Adrenal gland (tissue), 19 donors: ENCODE measurements at places on chromosomes 3 and 15.

- H3K27ac ChIP-seq, result no peak overlapping the region
- H3K4me3 ChIP-seq, result no peak overlapping the region
- H3K36me3 ChIP-seq, result no peaks in the 10 kb centered on the region
- peaks cover 4% of the 10 kb centered on the region for H3K27me3 ChIP-seq
Observed at GRCh38 chr15:43239732-43240491, 19.1 kb upstream of the EPB42 start.

DNA sequence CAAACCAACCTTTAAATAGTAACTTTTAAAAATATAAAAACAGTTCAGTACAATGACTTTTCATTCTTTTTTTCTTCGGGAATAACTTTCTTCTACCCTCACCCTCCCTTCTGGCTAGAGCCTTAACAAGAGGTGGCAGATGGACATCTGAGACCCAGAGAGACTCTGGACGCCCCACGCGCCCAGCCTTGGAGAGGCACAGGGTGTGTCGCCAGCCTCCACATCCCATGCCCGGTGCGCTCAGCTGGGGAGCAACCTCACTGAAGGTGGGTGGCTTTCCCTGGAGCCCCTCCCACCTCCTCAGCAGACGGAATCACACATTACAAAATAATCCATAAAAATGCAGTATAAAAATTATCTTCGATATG lies 49.5 kb downstream of the TLE3 start:
- H3K4me1 ChIP-seq, result no peaks in the 10 kb centered on the region
- H3K27me3 ChIP-seq, result no peaks in the 10 kb centered on the region
- H3K4me3 ChIP-seq, result no peak overlapping the region
- no peaks in the 10 kb centered on the region for H3K36me3 ChIP-seq

GRCh38 chr3:78995087-78995486 lies 772.7 kb downstream of the ROBO1 start:
- DNase-seq, result no peak
- H3K27me3 ChIP-seq, result no peaks in the 10 kb centered on the region
- H3K27ac ChIP-seq, result no peak overlapping the region
- no peaks in the 10 kb centered on the region for H3K4me1 ChIP-seq
- no peak overlapping the region for H3K4me3 ChIP-seq

- no peak overlapping the region for H3K27ac ChIP-seq
- no peaks in the 10 kb centered on the region for H3K36me3 ChIP-seq
- H3K27me3 ChIP-seq, result peaks cover 17% of the 10 kb centered on the region
- H3K4me1 ChIP-seq, result no peaks in the 10 kb centered on the region
- no peak overlapping the region for H3K4me3 ChIP-seq
Observed at GRCh38 chr15:84079885-84080777, 155.4 kb upstream of the GOLGA6L4 start.

GRCh38 chr3:128965818-128966217 lies 28.1 kb downstream of the CFAP92 start:
- no peak overlapping the region for H3K27ac ChIP-seq
- no peak overlapping the region for H3K4me3 ChIP-seq

DNA sequence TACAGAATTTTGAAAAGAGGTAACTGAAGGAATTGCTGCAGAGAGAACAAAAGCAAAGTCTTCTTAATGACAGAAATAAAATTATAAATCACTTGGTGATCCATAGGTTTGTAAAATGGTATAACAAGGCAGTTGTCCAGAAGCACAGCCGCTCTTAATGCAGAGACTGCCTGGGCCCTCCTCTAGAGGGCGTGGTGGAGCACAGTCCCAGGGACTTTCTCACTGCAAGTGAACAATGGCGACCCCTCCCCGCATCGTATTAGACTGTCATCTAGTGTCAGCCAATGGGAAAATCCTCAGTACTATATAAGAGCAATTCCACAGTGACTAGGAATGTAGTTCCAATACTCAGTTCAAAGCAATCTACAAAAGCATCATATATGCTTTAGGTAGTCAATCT lies 26.4 kb upstream of the ZBED2 start:
- H3K27ac ChIP-seq, result no peak overlapping the region
- no peaks in the 10 kb centered on the region for H3K36me3 ChIP-seq
- DNase-seq, result no peak

DNA sequence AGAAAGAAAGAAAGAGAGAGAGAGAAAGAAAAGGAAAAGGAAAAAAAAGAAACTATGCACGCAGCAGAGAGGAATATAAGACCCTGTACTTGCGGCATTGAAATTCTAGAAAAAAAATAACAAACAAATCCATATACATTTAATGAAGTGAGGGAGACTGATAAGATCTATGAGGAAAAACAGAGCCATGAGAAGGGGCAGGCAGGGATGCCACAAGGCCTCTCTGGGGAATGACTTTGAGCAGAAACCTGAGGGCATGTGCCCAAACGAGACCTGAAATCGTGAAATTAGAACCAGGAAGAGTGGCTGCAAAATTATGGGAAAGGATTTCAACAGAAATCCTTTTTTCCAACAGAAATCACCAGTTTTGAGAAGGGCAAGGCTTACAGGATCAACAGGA lies 98.4 kb downstream of the GABRB3 start:
- no peak for DNase-seq
- no peaks in the 10 kb centered on the region for H3K27me3 ChIP-seq
- no peak overlapping the region for H3K4me3 ChIP-seq
- no peak overlapping the region for H3K27ac ChIP-seq
- H3K4me1 ChIP-seq, result no peaks in the 10 kb centered on the region

- H3K4me3 ChIP-seq, result no peak overlapping the region
- no peaks in the 10 kb centered on the region for H3K4me1 ChIP-seq
- no peak overlapping the region for H3K27ac ChIP-seq
Observed at GRCh38 chr3:179933080-179933479, 103.7 kb downstream of the PEX5L start.

- no peaks in the 10 kb centered on the region for H3K27me3 ChIP-seq
- no peak overlapping the region for H3K4me3 ChIP-seq
- H3K36me3 ChIP-seq, result no peaks in the 10 kb centered on the region
- no peaks in the 10 kb centered on the region for H3K4me1 ChIP-seq
- no peak for DNase-seq
- no peak overlapping the region for H3K27ac ChIP-seq
Observed at GRCh38 chr15:99076109-99076508, 28.8 kb upstream of the SYNM start.

DNA sequence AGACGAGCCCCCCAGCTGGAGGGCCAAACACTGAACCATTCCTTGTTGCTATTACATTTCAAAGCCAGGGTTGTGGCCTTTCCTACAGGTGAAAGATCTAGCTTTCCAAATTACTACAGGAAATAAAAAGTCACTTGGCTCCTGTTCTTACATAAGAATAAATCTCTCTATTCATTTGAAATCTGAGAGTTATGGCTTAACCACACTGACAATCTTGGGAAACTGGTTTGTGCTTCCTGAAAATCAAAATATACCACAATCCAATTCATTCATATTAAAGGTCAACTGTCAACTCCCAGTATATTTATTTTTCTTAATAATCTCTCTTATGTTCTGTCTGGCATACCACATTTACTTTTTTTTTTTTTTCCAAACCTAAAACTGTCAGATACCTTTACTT lies 103.7 kb upstream of the LMOD3 start:
- H3K4me3 ChIP-seq, result no peak overlapping the region
- DNase-seq, result no peak
- no peaks in the 10 kb centered on the region for H3K4me1 ChIP-seq
- no peaks in the 10 kb centered on the region for H3K36me3 ChIP-seq
- H3K27ac ChIP-seq, result no peak overlapping the region

- no peaks in the 10 kb centered on the region for H3K4me1 ChIP-seq
- no peaks in the 10 kb centered on the region for H3K36me3 ChIP-seq
- H3K27me3 ChIP-seq, result no peaks in the 10 kb centered on the region
- no peak overlapping the region for H3K4me3 ChIP-seq
- DNase-seq, result no peak
Observed at GRCh38 chr3:143269741-143270140, 150.2 kb downstream of the CHST2 start.

- H3K27ac ChIP-seq, result no peak overlapping the region
- H3K4me3 ChIP-seq, result no peak overlapping the region
- peaks cover 62% of the 10 kb centered on the region for H3K27me3 ChIP-seq
- peaks cover 27% of the 10 kb centered on the region for H3K4me1 ChIP-seq
- no peak for DNase-seq
Observed at GRCh38 chr3:55483196-55484095, 3.7 kb downstream of the WNT5A start.

DNA sequence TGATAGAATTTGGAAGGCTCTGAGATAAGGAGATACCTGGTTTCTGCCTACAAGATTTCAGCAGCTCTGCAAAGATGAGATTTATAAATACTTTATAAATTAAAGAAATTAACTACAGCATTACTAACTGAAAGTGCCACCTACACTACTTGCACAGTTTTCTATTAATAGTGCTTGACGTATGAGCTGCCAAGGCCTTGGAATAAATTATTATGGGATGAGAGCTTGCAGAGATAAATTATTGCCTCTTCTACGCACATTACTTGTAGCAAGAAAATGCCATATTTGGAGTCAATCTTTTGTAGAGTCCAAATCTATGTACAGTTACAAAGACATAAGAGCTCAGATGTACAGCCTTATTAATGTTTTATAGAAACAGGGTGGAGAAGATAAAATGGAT lies 89.1 kb downstream of the BCHE start:
- no peak overlapping the region for H3K27ac ChIP-seq
- no peak overlapping the region for H3K4me3 ChIP-seq
- no peaks in the 10 kb centered on the region for H3K27me3 ChIP-seq
- no peak for DNase-seq

GRCh38 chr3:71456156-71456555 lies 127.4 kb downstream of the FOXP1 start:
- no peak for DNase-seq
- H3K4me3 ChIP-seq, result no peak overlapping the region
- H3K4me1 ChIP-seq, result no peaks in the 10 kb centered on the region
- H3K27me3 ChIP-seq, result no peaks in the 10 kb centered on the region
- H3K27ac ChIP-seq, result no peak overlapping the region

- no peak for DNase-seq
- no peaks in the 10 kb centered on the region for H3K27me3 ChIP-seq
- no peaks in the 10 kb centered on the region for H3K4me1 ChIP-seq
- H3K36me3 ChIP-seq, result no peaks in the 10 kb centered on the region
- H3K4me3 ChIP-seq, result no peak overlapping the region
Observed at GRCh38 chr3:160709477-160710182, 32.7 kb downstream of the ARL14 start.

GRCh38 chr3:46926447-46926846 lies 48.9 kb downstream of the PTH1R start:
- H3K27me3 ChIP-seq, result no peaks in the 10 kb centered on the region
- H3K36me3 ChIP-seq, result peaks cover 38% of the 10 kb centered on the region
- no peak for DNase-seq
- H3K4me1 ChIP-seq, result peaks cover 75% of the 10 kb centered on the region
- H3K27ac ChIP-seq, result peak overlapping the region; percentile 88

GRCh38 chr3:86995537-86995936 lies 4.6 kb upstream of the VGLL3 start:
- H3K27ac ChIP-seq, result no peak overlapping the region
- no peak overlapping the region for H3K4me3 ChIP-seq
- no peaks in the 10 kb centered on the region for H3K27me3 ChIP-seq
- no peak for DNase-seq

- no peaks in the 10 kb centered on the region for H3K36me3 ChIP-seq
- H3K27me3 ChIP-seq, result no peaks in the 10 kb centered on the region
- no peak overlapping the region for H3K27ac ChIP-seq
- no peak for DNase-seq
- no peaks in the 10 kb centered on the region for H3K4me1 ChIP-seq
Observed at GRCh38 chr3:85589145-85589544, 630.4 kb downstream of the CADM2 start.

DNA sequence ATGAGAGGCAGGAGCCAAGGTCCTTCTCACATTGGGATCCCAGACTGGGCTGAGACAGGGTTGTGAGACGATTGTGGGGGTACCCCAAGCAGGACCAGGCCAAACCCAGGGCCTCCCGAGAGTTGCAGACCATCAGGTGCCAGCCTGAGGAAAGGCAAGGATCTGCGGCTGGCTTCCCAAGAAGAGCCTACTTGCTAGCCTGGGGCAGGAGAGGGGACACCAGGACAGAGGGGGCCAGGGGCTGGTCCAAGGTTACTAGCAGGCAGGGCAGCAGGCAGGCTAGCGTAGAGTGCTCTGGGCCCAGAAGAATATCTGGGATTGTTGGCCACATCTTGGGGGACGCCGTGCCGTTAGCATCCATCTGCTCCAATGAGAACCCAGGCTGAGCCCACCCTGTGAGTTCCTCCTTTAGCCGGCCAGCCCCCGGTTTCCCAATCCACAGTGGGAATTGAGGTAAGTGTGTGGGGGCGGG lies 546 bp downstream of the CISH start:
- peaks cover 30% of the 10 kb centered on the region for H3K4me1 ChIP-seq
- no peaks in the 10 kb centered on the region for H3K36me3 ChIP-seq
- H3K4me3 ChIP-seq, result peak overlapping the region; percentile 79
- H3K27me3 ChIP-seq, result no peaks in the 10 kb centered on the region
- peak overlapping the region; percentile 83 for H3K27ac ChIP-seq

GRCh38 chr3:16177382-16177781 lies 2.9 kb downstream of the GALNT15 start:
- no peaks in the 10 kb centered on the region for H3K4me1 ChIP-seq
- no peaks in the 10 kb centered on the region for H3K36me3 ChIP-seq
- H3K27ac ChIP-seq, result no peak overlapping the region
- H3K27me3 ChIP-seq, result no peaks in the 10 kb centered on the region

- no peaks in the 10 kb centered on the region for H3K27me3 ChIP-seq
- no peak for DNase-seq
- no peak overlapping the region for H3K4me3 ChIP-seq
Observed at GRCh38 chr3:12822725-12823373, 18.5 kb downstream of the RPL32 start.

DNA sequence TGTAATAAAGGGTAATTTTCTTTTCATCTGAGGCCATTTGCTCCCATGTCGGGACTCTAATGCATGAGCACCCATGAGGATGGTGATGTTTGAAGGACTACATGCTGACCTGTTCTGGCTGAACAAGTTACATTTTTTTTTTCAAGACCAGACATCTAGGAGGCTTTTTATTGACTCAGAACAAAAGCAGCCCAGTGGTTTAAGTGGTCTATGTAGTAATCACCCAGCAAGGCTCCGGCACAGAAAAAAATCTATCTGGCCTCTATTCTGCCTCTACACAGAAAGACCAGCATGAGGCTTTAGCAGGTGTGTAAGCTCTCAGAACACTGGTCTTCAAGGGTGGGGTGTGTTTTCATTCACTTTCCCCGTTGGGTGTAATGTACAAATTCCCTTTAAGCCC lies 95.1 kb upstream of the ZBED2 start:
- no peaks in the 10 kb centered on the region for H3K27me3 ChIP-seq
- H3K4me3 ChIP-seq, result no peak overlapping the region
- no peak overlapping the region for H3K27ac ChIP-seq
- H3K36me3 ChIP-seq, result no peaks in the 10 kb centered on the region

GRCh38 chr15:49848807-49849206 lies 228.0 kb downstream of the DTWD1 start:
- DNase-seq, result no peak
- H3K4me1 ChIP-seq, result no peaks in the 10 kb centered on the region
- H3K27me3 ChIP-seq, result no peaks in the 10 kb centered on the region
- no peaks in the 10 kb centered on the region for H3K36me3 ChIP-seq
- H3K4me3 ChIP-seq, result no peak overlapping the region
- no peak overlapping the region for H3K27ac ChIP-seq

GRCh38 chr3:186510374-186511079 lies 33.7 kb downstream of the CRYGS start:
- H3K36me3 ChIP-seq, result no peaks in the 10 kb centered on the region
- no peaks in the 10 kb centered on the region for H3K27me3 ChIP-seq
